ENCODE measurements at places on chromosomes 13 and 19.

- no peak for DNase-seq
These were observed 32.3 kb upstream of the MYCBP2 start for GRCh38 chr13:77359171-77359570.

DNA sequence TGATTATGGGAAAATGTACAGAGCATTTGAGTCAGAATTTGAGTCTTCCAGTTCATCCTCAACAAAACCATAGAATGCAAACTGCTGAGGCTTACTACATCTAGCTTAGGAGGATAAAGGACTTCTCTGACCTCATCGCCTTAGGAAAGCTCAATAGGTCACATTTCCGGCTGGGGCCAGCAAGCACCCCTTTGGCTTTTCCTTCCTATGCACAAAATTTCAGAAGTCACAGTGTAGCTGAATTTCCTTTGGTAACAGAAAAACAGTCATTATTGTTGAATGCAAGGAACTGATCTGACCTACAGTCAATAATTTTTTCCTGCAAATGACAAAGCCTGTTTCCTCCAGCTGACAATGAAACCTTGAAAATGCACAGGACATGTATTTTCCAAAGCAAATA lies 32.8 kb upstream of the LRCH1 start:
- DNase-seq, result no peak

GRCh38 chr13:75025956-75026355 lies 456.0 kb downstream of the TBC1D4 start:
- DNase-seq, result no peak

DNA sequence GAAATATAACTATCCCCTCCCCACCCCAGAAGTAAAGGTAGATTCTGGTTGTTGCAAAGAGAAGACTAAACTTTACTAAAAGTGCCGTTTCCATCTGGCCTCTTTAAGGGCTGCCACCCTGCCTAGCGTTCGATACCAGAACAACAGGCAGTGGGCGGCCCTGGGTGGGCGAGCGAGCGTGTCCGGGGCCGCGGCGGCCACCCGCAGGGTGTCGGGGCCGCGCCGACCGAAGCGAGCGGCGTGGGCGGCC lies 2.6 kb downstream of the FGF9 start:
- peak; percentile 62 for DNase-seq

DNA sequence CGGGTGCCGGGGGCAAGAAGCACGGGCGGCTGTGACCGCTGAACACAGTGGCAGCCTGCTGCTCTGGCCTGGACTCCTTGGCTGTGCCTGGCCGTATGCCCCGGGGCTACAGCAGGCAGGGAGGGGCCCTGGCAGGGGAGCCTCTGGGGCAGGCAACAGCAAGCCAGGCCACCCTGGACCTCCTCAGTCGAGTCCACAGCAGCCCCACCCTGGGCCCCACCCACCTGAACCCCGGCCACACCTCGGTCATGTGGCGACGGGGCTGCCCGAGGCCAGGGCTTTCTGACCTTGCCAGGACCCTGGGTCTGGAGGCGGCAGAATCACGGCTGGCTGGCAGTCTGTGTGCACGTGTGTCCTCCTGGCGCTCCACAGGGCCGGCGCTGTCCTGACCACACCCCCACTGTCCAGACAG lies 8.7 kb downstream of the CILP2 start:
- DNase-seq, result no peak

DNA sequence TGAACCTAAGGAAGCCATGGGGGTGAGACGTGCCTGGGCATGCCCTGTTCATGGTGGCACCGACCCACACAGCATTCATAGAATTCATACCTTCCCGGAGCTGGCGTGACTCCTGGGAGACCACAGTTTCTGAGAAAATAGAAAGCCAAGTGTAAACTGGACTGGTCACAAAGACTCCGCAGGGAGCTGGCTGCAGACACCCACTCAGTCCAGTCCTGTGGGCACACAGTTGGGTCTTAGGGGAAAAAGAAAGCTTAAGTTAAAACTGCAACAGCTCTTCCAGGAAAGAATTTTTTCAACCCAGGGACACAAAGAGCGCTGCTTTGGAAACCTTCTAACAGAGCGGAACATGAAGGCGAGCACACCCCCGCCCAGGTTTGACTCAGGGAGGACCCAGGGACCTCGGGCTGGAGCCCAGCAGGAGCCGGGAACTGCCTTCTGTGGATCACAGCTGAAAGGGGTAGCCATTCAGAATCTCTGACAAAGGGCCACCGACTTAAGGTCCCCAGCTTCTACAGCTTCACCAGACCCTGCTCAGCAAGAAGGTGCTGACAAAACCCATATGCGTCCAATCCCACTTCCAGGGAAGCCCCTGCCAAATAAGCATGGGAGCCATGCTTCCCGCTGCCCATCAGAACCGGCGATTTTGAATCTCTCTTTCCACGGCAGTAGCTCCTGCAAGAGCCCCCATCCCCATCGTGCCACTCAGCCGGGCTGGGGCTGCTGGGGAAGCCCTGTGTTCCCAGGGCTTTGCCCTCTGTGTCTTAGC lies 183.7 kb downstream of the COL4A1 start:
- no peak for DNase-seq

DNA sequence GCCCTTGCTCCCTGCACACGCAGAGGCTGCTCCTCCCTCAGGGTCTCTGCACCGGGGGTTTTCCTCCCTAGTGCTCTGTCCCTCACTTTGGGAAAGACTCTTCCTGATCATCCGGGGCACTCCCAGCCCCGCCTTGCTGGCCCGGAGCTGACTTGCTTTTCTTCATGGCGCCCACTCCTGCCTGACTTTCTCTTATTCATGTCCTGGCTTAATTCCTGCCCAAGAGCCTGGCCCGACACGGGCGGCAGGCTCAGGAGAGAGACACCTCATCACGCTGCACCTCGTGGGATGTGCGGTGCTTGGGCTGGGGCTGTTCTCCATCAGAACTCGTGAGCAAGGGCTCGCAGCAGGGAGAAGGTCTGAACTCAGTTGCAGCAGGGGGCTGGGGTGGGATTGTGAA lies 11.8 kb upstream of the PLA2G4C start:
- no peak for DNase-seq

- DNase-seq, result no peak
These were observed 10.1 kb downstream of the FUZ start for GRCh38 chr19:49802836-49803528.

DNA sequence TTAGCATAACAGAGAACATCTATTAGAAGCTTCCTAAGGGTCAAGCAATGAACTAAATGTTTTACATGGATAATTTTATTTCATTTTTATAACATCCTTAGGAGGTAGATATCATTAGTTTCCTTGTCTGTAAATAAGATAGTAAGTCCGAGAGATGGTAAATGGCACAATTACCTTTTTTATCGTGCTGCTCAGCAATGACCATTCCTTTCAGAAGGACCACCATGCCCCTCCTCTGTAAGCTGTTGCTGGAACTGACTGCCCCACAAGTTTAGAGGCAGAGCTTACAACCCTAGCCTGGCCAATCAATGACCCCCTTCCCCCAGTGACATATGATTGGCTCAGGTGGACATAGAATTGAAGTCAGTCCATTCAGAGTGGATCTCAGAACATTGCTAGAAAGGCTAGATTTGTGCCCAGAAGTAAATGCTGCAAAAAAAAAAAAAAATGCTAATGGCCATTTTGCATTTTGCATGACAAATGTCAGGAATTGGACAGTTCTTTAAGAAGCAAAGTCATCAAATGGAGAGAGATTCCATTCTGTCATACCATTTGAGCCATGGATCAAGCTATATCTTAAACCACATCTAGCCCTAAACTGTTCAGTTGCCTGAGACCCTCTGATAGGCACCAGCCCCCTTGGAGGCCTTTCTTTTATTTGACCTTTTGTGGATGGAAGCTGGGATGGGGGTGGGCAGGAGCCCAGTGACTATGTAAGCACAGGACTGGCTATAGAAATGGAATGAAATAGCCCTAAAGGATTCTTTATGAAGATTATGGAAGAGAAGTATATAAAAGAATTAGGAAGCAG lies 668.3 kb downstream of the UQCRFS1 start:
- no peak for DNase-seq

GRCh38 chr13:75896271-75896670 lies 260.1 kb downstream of the LMO7 start:
- no peak for DNase-seq

- no peak for DNase-seq
These were observed 19.0 kb downstream of the BIVM start for GRCh38 chr13:102817907-102818306.

Measured in activated CD8-positive, alpha-beta memory T cell treated with anti-CD3 and anti-CD28 coated beads for 24 hours (primary cell).